ENCODE measurements at places on chromosomes 3 and 15.

- DNase-seq, result no peak
Measured at GRCh38 chr3:171350364-171350763, 109.8 kb downstream of the TNIK start.

GRCh38 chr3:142148044-142148791 is 1.1 kb downstream of the TFDP2 start:
- DNase-seq, result no peak

DNA sequence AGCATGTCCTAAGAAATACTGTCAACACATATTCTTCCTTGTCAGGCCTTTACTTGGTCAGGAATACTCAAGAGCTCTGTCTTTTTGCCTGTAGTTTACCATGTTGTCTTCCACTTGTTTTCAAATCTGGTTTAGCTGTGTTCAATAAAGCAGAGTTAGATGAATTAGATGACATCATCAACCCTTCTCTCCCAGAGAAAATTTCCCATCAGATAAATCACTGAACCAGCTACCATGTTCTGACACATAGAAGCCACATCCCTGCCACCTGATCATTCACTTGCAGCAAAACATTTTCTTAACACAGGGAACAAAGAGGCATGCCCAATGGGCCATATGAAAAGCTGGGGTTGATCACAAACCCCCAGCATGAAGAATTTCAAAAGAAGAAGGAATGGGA is 42.1 kb downstream of the TERC start:
- DNase-seq, result no peak

DNA sequence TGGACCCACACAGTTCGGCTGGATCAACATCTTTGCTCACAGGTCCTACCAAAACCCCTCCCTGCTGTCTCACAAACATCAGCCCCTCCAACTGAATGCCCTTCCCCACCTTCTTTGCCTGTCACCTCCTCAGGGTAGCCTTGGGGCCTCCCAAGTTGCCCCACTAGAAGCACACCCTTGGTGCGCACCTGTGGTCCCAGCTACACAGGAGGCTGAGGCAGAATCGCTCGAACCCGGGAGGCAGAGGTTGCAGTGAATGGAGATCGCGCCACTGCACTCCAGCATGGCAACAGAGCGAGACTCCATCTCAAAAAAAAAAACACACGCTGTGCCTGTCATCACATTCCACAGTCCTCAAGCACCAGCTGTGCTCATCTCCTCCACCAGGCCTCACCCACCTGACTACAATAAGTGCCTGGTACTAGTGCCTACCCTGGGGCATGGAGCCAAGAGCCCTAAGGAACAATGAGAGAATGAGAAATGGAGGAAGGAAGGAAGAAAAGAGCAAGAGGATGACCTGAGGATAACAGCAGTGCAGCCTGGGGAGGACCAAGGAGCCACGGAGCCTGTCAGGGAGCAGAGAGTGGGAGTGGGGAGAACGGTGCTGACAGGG is 26.0 kb downstream of the RPN1 start:
- no peak for DNase-seq

GRCh38 chr3:131222599-131222998 is 159.0 kb upstream of the NUDT16 start:
- no peak for DNase-seq

DNA sequence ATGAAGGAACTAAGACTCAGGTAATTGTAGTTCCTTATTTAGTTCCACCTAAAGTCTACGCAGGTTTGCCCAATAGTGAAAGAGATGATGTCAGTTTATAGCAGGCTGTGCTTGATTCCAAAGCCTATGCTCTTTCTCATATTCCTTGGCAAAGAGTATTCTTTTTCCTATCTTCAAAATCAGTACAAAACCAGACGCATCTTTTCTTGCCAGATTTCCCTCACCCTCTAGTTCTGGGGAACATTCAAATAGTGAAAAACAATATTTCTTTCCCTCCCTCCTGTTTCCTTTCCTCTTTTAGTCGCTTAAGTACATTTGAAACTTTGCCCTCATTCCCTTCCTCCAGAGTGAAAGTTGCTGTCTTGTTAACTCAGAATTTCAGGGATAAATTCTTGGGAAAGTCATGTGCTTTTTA is 134.6 kb upstream of the PDZRN3 start:
- no peak for DNase-seq

Data from HL-60 (cell line).